A549 treated with GW870086 at 1 μM for 4 hours (cell line): ENCODE measurements at places on chromosomes 12 and 14. TPM values are rescaled to one million over a fixed set of nuclear protein-coding genes. Genes with fewer than 3 reads are reported as not detected.

Gene TMEM30B
- 0.25 to 0.58 TPM (median 0.32 TPM) in 5 replicates for total RNA-seq

Gene CLEC4D
- total RNA-seq = not detected in 5 replicates

Gene RFC5
- 34.3 to 41.6 TPM (median 39.5 TPM) in 5 replicates for total RNA-seq

Gene CMKLR1
- 0.05 TPM in 2 of 5 replicates, not detected in the others for total RNA-seq

Gene NCOR2
- total RNA-seq = 180 to 263 TPM (median 229 TPM) in 5 replicates

Gene IFNG-AS1
- not detected in 5 replicates for total RNA-seq

Gene KRT85
- total RNA-seq = not detected in 5 replicates

Gene SERPINA4
- total RNA-seq = 0.06 to 0.07 TPM (median 0.07 TPM) in 3 of 5 replicates, not detected in the others

Gene ENDOU
- not detected in 5 replicates for total RNA-seq

Gene ZC2HC1C
- total RNA-seq = 4.3 to 6.0 TPM (median 5.5 TPM) in 5 replicates

Gene RTL1
- 0.19 to 0.30 TPM (median 0.24 TPM) in 5 replicates for total RNA-seq

Gene P2RX7
- not detected in 5 replicates for total RNA-seq

Gene STXBP6
- total RNA-seq = 2.1 to 2.7 TPM (median 2.5 TPM) in 5 replicates

Gene STYK1
- 0.15 to 0.61 TPM (median 0.30 TPM) in 5 replicates for total RNA-seq

Gene CNTN1
- 38.7 to 59.8 TPM (median 55.1 TPM) in 5 replicates for total RNA-seq

Gene SCN8A
- total RNA-seq = 1.2 to 1.7 TPM (median 1.5 TPM) in 5 replicates

Gene P3H3
- total RNA-seq = 19.6 to 28.9 TPM (median 27.4 TPM) in 5 replicates

Gene DIO3
- 0.06 to 0.08 TPM (median 0.07 TPM) in 4 of 5 replicates, not detected in the other for total RNA-seq

Gene PTPRO
- total RNA-seq = 0.03 to 0.14 TPM in 2 of 5 replicates, not detected in the others

Gene R3HDM2
- 7.3 to 10.5 TPM (median 9.5 TPM) in 5 replicates for total RNA-seq

Gene BHLHE41
- total RNA-seq = 0.42 to 0.86 TPM (median 0.71 TPM) in 5 replicates

Gene TAS2R20
- total RNA-seq = 0.09 to 0.21 TPM in 2 of 5 replicates, not detected in the others

Gene FAM181A
- total RNA-seq = not detected in 5 replicates

Gene VTI1B
- 78.7 to 100 TPM (median 88.9 TPM) in 5 replicates for total RNA-seq

Gene RPS6KL1
- total RNA-seq = 0.27 to 0.80 TPM (median 0.49 TPM) in 5 replicates

Gene HOXC12
- total RNA-seq = not detected in 5 replicates

Gene ZNF605
- total RNA-seq = 2.6 to 3.6 TPM (median 3.2 TPM) in 5 replicates

Gene CCDC184
- total RNA-seq = 2.2 to 3.3 TPM (median 3.3 TPM) in 5 replicates

Gene OTOGL
- total RNA-seq = not detected in 5 replicates

Gene LRP1-AS
- total RNA-seq = not detected in 5 replicates

Gene GLT8D2
- 0.09 to 0.59 TPM (median 0.25 TPM) in 5 replicates for total RNA-seq

Gene SETD1B
- total RNA-seq = 10.2 to 14.7 TPM (median 13.0 TPM) in 5 replicates

Gene LLPH
- 51.3 to 59.1 TPM (median 54.2 TPM) in 5 replicates for total RNA-seq

Gene ANO2
- 0.05 TPM in 1 of 5 replicates, not detected in the others for total RNA-seq

Gene CHPT1
- 46.7 to 76.7 TPM (median 70.8 TPM) in 5 replicates for total RNA-seq

Gene CCND2
- not detected in 5 replicates for total RNA-seq

Gene ZNF891
- 0.31 to 0.46 TPM (median 0.37 TPM) in 5 replicates for total RNA-seq
